Glomerular endothelial cell (primary cell): ENCODE measurements at places on chromosomes 2 and 18.

- DNase-seq: peak; percentile 4
Measured at GRCh38 chr2:240433973-240434727, 1.3 kb upstream of the GPC1 start.

- DNase-seq: no peak
Measured at GRCh38 chr2:152222975-152223637, 47.5 kb upstream of the STAM2 start.

DNA sequence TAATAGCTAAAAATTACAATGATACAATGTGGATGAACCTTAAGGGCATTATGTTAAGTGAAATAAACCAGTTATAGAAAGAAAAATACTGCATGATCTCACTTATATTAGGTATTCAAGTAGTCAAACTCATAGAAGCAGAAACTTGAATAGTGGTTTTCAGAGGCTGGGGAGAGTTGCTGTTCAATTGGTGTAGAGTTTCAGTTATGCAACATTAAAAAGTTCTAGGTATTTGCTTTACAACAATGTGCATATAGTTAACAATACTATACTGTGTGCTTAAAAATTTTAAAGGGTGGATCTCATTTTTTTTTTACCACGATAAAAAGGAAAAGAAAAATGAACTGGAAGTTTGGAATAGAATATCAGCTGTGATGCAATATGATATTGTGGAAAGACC, 479.1 kb downstream of the SPAG16 start:
- no peak for DNase-seq

DNA sequence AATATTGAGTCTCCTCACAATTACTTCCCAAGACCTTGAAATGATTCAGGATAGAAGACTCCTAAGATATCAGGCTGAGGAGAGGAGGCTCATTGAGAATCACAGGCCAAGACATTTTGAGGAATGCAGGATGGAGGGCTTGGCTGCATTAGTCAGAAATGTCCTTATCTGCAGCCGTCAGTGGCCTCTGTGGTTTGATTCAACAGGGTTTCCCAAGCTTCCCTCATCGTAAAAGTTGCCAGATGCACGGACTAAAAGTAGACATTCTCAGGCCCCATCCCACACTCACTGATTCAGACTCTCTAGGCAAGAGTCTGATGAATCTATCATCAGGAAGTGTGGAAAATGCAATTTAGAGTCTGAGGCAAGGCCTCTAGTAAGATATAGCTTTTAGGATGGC, 34.0 kb upstream of the TMEM178A start:
- no peak for DNase-seq

DNA sequence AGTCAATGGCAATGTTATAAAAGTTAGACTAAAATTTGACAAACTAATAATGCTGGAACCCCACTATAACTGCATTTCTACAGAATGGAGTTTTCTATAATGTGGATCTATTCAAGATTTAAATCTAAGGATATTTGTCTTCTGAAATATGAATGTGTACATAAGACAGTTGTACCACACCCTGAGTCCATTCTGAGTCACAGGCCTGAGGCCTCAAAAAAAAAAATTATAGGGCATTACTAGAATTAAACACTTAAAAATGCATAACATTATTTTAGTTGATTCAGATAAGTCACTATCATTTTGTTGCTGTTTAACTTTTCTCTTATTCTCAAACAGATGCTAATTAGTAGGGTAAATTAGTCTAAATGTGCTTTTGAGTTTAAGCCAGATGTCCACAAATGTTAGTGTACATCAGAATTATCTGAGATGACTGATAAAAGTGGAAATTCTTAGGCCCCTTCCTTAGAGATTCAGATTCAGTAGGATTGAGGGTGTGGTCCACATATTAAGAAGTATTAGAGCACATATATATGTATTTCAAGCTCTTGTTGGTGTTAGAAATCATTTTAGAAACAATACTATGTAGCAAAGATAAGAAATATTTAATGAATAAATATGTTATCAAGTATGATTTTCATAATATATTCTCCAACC, 42.4 kb upstream of the COL5A2 start:
- DNase-seq: no peak

- no peak for DNase-seq
Measured at GRCh38 chr2:37388074-37388473, 43.6 kb downstream of the QPCT start.

DNA sequence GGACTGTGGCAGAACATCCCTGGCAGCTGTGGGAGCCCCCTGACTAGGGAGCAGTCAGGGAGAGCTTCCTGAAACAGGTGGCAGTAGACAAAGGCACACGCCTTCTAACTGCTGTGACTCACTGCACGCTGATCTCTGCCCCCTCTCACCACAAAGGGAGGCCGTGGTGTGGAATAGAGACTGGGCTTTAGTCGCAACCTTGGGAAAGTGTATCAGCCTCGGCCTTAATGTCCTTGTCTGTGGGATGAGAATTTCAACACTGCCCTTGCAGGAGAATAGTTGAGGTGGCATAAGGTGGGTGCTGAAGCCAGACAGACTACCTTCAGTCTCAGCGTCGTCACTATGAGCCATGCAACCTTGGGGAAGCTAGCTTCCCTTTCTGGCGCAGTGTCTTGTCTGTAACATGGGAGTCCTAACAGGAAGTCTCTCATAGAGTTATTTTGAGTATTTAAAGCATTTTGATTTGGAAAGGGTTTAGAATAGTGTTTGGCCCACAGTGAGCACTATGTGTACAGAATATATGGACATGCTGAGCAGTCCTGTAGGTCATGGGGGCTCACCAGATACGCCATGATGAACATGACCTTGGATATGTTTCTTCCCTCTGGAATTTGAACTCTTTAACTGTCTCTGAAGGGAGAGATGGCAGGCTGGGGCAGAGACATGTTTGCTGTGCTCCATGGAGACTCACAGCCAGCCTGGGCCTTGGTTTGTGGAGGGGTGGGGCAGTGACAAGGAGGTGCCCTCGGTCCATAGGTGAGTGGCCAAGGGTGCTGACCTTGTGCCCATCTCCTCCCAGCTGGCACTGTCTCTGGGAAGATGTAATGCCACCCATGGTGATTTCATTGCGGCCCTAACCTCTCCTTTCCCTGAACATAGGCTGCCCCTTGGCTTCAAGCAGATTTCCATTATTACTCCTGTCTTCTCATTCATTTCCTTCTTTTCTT, 29.5 kb upstream of the SMAD7 start:
- no peak for DNase-seq

- no peak for DNase-seq
Measured at GRCh38 chr2:98416383-98417159, 28.1 kb upstream of the INPP4A start.

GRCh38 chr2:112814278-112814677, 22.3 kb downstream of the IL1B start:
- DNase-seq: no peak
